Cardiac fibroblast (primary cell): ENCODE measurements at places on chromosomes 3 and 15.
A peak's percentile ranks its signal among the peaks of the same experiment; 100 is the strongest.

- DNase-seq, result peak; percentile 22
Observed at GRCh38 chr15:68815598-68815997, 5.1 kb downstream of the ANP32A start.

GRCh38 chr3:22581007-22581406, 622.1 kb upstream of the UBE2E2 start:
- no peak for DNase-seq

DNA sequence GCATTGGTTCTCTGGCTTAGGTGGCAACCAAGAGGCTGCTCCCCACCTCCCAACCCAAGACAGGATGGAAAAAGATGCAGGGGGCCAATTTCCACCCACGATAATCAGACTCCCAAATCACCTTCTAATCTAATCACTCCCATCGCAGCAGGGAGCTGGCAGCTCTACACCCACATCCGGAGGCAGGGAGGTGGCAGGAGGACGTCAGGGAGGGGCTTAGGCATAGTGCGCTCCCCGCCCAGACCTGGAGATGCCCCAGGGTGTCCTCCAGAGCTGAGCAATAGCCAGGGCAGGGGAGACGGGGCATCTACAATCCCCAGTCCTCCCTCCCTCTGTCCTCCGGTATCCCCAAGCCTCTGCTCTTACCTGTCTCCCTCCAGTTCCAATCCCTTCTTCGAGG, 70.5 kb upstream of the SEC13 start:
- no peak for DNase-seq

GRCh38 chr15:67613708-67614107, 71.2 kb downstream of the MAP2K5 start:
- no peak for DNase-seq

- DNase-seq, result no peak
Observed at GRCh38 chr3:36924744-36925521, 19.9 kb downstream of the TRANK1 start.

- no peak for DNase-seq
Observed at GRCh38 chr15:101138913-101139880, 112.7 kb downstream of the CHSY1 start.

- peak; percentile 89 for DNase-seq
Observed at GRCh38 chr3:62318752-62319569, 54.4 kb downstream of the FEZF2 start.

DNA sequence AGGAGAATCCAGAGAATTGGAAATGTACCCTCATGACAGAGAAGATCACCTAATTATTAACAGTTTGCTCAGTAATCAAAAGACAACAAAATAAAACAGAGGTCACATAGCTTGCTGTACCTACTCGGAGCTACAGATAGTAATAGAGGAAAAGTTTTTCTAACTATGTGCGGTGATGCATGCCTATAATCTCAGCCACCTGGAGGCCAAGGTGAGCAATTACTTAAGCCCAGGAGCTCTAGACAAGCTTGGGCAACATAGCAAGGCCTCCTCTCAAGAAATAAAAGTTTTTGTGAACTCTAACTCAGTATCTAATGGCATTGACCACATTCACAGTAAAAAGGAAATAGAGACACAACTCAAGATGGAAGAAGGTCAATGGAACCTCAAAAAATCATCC, 243.6 kb downstream of the ATP8B4 start:
- no peak for DNase-seq

DNA sequence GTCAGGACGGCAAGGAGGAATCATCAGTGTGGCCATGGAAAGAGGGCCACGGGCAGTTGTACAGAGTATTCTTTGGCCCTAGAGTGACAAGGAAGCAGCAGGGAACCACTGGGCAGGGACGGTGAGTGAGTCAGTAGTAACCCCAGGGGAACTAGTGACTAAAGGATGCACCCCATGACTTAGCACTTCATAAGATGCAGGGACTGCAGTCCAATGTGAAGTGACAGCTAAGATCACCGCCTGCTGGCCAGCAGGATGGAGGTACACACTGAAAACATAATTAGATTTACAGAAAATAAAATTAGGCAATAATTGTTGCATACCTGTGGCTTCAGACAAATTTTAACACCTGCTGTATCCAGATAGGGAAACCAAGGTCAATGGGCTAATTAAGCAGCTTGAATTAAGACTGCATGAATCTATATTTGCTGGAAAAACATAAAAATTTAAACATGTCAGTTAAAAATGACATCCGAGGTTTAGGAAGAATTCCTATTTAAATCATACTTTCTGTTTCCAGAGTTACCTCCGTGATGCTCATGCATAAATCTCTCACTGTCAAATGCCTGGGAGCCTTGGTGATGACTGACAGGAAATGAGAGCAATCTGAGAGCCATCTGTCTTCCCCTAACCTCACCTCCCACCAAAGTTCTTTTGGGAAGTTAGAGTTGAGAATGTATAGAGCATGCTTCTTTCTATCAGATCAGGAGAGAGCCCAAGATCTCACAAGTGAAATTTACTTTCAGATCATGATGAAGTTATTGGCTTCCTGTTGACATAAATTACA, 56.5 kb downstream of the DCLK3 start:
- peak; percentile 17 for DNase-seq

GRCh38 chr3:126827121-126827520, 123.1 kb downstream of the CHCHD6 start:
- peak; percentile 79 for DNase-seq

DNA sequence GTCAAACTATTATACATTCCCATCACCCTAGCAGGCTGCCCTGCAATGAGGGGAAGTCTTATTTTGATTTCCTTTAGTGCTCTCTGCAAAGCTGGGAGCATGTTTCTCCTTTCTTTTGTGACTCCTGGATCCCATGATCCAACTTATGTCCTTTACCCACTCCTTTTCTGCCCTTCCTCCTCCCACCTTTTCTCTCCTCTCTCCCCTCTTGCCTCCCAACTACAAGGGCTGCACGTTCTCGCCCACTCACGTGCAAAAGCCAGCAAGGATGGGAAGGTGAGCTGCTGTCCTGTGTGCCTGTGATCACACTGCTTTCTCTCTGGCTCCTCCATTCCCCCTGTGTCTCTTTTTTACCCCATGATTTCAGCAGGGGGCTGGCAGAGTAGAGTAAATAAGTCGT, 6.1 kb downstream of the VIPR1 start:
- no peak for DNase-seq

DNA sequence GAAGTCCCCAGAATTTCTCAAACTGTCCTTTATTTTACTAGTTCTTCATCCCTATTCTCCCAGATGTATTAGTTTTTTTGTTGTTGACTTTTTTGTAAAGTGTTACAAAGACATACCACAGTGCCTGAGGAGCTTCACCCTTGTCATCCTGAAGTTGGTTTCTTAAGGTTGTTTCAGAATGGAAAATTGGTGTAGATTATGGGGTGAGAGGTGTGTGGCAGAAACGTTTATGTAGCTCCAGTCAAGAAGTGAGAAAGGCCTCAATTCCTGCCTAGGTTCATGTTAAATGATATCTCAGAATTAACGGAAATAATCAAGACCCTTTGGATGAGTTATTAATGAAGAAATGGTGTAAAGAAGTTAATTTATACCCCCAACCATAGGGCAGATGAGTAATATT, 6.8 kb downstream of the EDEM1 start:
- DNase-seq, result no peak

DNA sequence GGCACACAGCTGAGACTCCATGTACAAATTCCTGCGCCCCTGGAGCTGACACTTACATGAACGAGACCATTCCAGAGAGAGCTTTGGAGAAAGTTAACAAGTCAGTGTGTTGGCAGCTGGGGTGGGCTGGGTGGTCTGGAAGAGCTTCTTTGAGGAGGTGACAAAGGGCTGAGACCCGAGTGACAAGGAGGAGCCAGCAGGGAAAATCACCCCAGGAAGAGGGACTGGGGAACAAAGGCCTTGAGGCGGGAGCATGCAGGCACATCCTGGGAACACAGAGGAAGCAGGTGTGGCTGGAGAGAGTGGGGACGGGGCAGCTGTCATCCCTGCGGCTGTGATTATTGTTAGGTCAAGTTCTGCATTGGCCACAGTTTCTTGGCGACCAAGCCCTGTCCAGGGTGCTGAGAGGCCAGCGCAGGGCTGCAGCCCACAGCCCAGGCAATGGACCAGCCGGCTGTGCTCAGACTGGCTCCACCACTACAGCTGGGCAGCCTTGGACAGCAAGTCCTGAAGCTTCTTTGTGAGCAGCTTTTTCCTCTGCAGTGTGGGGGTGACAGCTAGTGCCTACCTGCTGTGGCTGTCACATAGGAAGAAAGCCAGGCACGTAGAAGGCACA, 34.2 kb upstream of the PRR23E start:
- peak; percentile 31 for DNase-seq

- no peak for DNase-seq
Observed at GRCh38 chr15:65044724-65045481, at the start of gene SLC51B. SLC51B (plus strand) TSS chr15:65045387; CDS start chr15:65050005, 4,618 bp downstream.

GRCh38 chr3:52032702-52033408, 23.5 kb downstream of the DUSP7 start:
- no peak for DNase-seq

DNA sequence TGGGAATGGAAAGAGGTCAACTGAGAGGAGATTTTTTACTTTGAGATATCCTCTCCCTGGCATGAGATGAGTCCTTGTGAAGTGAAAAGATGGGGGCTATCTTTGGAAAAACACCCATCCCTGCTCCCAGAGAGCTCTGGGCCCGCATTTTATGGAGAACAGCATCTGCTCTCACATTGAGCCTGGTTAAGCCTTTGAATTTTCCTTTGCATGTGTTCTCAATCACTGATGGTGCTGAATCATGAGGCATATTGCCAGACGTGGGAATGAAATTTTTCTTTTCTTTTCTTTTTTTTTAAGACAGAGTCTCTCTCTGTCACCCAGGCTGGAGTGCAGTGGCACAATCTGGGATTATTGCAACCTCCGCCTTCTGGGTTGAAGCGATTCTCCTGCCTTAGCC, 24.4 kb downstream of the TMEM45A start:
- DNase-seq, result peak; percentile 52

GRCh38 chr15:67685008-67685599, 140.2 kb upstream of the SKOR1 start:
- peak; percentile 46 for DNase-seq

- no peak for DNase-seq
Observed at GRCh38 chr3:141129049-141129448, 77.9 kb downstream of the SPSB4 start.

GRCh38 chr3:15384510-15385237, 42.7 kb downstream of the METTL6 start:
- no peak for DNase-seq

GRCh38 chr3:176919836-176920765, 277.2 kb downstream of the TBL1XR1 start:
- peak; percentile 92 for DNase-seq
